NCI-H1436 treated with DMSO at 0.1 percent for 48 hours (cell line): ENCODE measurements at places on chromosomes 5 and 9.

DNA sequence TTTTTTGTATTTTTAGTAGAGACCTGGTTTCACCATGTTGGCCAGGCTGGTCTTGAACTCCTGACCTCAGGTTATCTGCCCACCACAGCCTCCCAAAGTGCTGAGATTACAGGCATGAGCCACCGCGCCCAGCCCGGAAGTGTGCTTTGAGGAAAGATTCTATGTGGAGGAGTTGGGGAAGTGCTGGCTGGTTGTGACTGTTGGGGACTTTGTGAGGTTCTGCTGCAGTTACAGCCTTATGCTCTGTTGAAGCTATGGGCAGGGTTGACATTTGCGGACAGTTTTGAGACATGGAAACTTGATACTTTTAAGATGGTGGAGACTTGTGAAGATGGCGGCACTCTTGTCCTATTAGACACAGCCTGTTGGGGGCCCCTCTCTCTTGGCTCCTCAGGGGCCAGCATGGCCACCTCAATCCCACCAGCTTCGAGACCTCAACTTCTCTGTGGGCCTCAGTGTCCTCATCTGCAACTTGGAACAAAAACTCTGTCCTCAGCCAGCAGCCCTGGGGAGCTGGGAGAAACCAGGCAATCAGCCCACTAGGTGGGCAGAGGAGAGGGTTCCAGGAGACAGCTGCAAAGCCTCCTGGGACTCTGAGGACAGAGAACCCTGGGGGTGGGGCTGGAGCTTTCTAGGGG, 24.9 kb downstream of the C9orf50 start:
- DNase-seq, result no peak

- no peak for DNase-seq
Measured at GRCh38 chr9:113892861-113893491, 16.9 kb downstream of the ZNF618 start.

DNA sequence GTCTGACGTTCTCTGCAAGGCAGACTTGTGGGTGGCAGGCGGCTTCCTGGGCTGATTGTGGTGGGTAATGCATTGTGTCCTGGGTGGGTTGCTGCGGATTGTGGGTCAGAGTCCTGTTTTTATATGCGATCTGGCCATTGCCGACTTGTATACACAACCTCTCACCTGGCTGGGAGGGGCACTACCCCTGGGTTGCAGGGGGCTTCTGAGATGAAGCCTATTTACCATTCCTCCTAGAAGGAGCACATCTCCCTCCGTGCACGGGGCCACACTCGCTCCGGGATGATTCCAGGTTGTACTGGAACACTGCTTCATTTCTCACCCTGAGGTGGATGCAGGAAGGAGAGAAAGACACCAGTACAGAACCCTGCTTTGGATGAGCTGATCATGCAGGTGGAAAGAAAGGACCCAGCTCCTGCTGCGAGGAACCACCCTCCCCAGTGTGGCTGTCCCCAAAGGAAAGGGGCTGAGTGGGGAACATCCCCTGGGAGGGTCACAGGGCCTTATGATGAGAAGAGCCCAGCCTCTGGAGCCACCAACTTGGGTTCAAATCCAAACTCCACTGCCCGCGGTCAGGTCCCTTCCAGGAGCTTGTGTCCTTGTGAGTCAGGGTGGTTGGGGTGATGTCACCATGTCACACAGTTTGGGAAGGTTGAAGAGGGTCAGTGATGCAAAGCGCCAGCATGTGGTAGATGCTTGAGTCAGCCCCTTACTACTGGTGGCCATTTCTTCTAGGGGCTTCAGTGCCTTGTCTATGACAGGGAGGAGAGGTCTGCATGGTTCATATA, 151.8 kb upstream of the COL5A1 start:
- DNase-seq, result no peak

GRCh38 chr9:127876026-127876763, 1.3 kb downstream of the AK1 start:
- DNase-seq, result no peak

- DNase-seq, result no peak
Measured at GRCh38 chr9:83061990-83062650, 822 bp downstream of the RASEF start.

DNA sequence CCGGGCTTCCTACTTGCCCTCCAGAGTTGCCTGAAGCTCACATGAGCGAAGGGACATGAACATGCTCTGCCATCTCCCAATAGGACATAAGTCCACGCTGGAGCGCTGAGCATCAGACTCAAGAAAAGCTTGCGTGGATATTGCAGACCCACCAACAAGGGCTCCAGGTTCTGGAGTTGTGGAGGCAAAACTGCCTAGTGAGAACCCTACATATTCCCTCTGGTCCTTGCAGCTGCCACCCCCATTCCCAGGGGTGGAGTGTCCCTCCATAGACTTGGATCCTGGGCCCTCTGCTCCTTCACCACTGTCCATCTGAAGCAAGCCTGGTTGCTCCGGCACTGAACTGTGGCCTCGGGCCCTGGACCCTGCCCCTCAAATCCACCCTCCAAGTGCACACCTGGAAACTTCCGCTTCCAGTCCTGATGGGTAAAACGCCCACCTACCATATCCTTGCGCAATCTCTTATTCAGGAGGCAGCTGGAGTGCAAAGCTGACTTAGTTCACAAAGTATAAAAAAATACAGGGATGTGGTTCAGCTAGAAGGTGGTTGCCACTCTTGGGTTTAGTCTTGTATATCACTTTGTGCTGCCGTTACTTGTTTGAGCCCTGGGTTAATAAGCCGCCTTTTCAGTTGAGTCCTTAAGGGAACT, 28.0 kb downstream of the HRH2 start:
- no peak for DNase-seq
